Brain microvascular endothelial cell (primary cell): ENCODE measurements at places on chromosomes 16 and 17.

DNA sequence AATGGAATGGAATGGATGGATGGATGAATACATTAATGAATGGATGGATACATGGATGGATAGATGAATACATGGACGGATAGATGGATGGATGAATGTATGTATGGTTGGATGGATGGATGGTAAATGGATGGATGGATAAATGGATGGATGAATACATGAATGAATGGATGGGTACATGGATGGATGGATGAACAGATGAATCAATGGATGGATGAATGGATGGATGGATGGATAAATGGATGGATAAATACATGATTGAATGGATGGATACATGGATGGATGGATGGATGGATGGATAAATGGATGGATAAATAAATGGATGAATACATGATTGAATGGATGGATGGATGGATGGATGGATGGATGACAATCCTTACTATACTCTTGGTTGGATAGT, 26.0 kb downstream of the TMC5 start:
- DNase-seq = no peak

DNA sequence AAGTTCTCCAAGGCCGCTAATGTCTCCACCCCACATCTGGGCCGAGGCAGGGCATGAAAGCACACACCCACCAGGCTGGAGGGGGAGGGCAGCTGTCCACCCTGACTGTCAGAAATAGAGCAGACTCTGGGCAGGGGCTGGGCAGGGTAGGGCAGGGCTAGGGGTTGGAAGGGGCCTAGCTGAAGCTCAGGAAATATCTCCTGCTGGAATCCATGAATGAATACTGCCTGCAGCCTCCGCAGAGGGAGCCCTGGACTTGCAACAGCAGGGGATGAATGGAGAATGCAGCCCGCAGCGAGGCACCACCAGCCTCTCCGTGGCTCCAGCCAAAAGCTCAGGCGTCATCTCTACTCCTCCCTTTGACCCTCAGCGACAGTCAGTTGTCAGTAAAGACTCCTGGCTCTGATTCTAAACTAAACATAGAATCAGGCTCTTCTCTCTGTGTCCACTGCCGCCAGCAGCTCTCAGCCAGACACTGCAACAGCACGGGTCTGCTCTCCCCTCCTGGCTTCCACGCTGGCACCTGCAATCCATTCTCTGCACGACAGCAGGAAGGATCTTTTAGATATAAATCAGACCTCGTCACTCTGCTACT, 23.9 kb upstream of the NGFR start:
- no peak for DNase-seq

DNA sequence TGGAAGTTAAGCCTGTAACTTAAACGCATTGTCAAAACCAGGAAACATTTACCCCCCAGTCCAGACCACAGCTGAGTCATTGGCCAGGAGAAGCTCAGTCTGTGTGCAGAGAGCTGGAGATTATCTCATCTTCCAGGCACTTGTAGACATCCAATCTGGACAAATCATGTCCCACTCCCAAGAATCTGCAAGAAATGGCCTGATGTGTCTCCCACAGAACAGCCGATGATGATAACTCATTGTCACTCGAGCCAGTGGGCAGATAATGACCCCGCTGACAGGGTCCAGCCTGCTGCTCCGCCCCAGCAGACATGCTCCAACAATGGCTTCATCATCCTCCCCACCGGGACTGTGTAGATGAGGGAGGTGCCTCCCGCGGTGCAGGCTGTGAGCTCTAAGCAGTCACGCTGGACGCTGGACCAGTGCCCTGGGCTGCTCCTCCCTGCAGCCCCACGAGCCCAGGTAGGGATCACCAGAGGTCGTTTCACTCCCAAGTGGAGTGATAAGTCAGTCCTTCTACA, 322.5 kb downstream of the C16orf95 start:
- DNase-seq = peak; percentile 93

DNA sequence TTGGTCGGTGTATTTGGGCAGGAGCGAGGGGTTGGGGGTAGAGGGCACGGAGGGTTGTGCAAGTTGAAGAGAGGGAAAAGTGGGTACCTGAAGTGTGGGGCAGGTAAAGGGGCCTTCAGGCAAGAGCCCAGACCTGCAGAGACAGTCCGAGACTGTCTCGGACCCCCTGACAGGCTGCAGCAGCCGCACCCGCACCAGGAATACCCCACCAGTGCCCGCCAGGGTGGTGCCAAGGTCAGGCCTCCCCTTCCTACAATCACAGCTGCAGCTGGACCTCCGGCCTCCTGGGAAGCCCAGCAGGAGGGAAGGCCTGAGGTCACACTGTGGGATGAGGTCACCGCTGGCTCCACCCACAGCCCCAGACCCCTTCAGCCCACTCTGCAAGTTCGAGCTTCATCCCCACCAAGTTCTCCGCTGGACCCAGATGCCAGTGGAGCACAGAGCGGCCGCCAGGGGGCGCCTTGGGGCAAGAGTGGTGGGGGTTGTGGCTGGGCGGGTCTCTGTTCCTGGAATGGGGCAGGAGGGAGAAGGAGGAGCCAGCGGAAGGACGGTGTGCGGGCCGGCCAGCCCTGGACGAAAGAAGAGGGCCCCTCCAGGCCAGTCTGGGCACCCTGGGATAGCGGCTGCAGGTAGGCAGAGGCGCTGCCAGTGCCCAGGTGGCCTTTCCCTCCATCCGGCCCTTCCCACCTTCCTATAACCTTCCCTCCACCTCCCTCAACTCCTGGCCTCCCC, at the start of gene HSD3B7:
TSS of gene HSD3B7 (plus strand) at position 539 of the 732 bp plus-strand sequence. CDS start 452 bp downstream, outside the sequence.
- DNase-seq = peak; percentile 61

DNA sequence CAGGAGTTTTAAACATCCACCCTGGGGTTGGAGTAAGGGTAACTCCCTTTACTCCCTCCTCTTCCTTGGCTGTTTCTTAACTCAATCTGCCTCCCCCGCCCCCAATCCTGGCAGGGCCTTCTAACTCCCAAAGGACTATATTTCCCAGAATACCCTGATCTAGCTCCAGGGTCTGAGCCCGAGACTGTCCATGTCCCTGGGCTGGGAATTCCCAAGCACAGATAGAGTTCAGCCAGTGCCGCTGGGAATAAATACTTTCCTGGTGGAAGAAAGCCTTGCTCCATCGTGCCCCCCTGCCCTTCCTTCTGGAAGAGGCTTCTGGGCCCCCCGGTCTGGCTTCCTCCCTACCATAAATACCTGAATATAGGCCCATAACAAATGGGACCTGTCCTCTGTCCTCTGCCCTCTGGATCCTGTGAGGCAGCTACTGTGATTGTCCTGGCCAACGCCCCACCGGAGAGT, 10.2 kb downstream of the BAHCC1 start:
- DNase-seq = no peak

- peak; percentile 68 for DNase-seq
Measured at GRCh38 chr17:50186661-50187393, 14.6 kb downstream of the COL1A1 start.

- no peak for DNase-seq
Measured at GRCh38 chr16:89658221-89658879, 714 bp downstream of the SPATA33 start.

DNA sequence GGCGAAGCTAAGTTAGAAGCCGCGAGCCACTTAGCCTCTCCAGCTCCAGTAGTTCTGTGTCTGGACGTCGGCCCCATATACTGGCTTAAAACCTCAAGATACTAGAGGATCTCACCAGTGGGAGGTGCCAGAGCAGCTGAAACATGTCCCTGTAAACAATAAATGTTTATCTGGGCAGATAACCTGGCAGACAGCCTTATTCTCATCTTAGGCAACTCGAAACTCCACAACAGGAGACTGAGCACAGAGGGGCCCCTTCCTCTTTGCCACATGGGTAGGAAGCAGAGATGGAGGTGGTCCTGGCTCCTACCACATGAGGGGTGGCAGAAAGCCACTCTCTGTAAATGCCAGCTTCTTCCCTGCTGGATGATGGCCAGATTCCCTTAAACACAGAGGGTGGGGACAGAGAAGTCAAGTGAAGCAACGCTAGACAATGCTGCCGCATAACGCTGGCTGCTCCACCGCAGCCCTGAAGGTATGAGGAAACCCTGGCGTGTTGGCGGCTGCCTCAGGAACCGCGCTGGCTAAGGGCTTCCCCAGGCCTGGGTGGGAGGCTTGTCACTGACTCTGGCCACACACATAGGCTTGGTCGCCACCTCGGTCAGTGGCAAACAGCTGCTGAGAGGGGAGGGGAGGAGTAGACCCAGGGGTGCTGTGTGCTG, 67.9 kb downstream of the HIC1 start:
- DNase-seq = peak; percentile 73

GRCh38 chr16:64358291-64358690, 763.6 kb downstream of the CDH11 start:
- no peak for DNase-seq

DNA sequence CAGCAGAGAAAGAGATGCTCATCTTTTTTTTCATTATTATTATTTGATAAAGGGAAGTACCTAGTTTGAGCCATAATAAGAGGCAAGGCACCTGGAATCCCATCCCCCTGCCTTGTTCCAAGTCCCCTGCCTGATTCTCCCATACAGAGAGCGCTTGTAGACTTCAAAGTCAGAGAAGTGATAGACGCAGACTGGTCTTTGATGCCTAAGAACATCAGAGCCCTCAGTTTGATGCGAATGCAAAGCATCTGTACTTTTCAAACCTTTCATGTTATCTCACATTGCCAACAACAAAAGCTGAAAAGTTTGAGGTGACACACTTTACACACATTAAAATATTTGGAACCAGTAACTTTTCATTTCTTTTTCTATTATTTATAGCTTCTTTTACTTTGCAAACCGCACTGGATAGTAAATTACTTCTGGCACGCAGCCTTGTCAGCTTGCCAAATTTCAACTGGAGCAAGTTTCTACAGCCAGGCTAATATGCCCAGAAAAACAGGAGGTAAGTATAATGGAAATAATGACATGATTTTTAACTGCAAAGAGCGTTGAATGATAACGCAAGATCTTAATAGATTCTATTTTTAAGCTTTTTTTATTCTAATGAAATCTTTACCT, 5.9 kb upstream of the UTP6 start:
- no peak for DNase-seq

DNA sequence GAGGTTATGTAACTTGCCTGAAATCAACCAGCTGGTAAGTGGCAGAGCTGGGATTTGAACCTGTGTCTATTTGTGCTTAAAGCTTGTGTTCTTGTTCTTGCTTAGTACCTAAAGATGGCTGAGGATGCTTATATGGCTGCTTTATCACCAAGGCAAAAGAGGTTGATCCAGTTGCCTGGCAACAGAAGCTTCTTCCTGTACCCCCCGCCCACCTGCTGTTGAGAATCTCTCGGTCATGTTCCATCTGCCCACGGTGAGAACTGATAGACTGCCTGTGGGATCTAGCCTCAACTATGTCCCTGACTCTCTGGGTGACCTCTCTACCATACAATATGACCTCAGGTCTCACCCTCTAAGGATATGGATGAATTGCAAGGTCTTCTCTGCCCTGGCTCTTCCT, 60.7 kb downstream of the ABCC6 start:
- no peak for DNase-seq

- no peak for DNase-seq
Measured at GRCh38 chr17:56978441-56979090, 635 bp downstream of the SCPEP1 start.

GRCh38 chr16:14071576-14072271, 605 bp downstream of the MRTFB start:
- no peak for DNase-seq

- peak; percentile 82 for DNase-seq
Measured at GRCh38 chr17:65332375-65332774, 195.2 kb downstream of the RGS9 start.

DNA sequence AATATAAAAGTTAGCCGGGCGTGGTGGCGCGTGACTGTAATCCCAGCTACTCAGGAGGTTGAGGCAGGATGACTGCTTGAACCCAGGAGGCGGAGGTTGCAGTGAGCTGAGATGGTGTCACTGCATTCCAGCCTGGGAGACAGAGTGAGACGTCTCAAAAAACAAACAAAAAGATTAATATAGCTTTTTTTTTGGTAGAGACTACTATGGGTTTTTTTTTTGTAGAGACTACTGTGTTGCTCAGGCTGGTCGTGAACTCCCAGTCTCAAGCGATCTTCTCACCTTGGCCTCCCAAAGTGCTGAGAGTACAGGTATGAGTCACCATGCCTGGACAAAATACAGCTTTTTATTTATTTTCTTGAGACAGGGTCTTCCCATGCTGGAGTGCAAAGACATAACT, 20.2 kb downstream of the ZNRF1 start:
- DNase-seq = peak; percentile 89

DNA sequence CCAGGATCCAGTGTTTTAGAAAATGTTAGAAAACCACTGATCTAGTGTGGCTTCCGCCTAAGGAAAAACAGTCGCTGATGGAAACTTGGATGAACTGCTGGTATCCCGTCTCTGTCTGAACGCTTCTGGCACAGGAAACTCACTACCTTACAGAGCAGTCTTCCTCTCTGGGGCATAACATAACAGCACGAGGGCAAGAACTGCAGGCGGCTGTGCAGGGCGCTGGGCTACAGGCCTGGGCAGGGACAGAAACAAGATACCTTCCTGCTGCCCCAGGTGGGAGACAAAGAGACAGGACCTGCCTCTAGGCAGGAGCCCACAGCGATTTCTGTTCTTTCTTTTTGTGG, 10.5 kb downstream of the MXRA7 start:
- DNase-seq = no peak

- no peak for DNase-seq
Measured at GRCh38 chr17:75843577-75844529, at the start of gene UNC13D. TSS of gene UNC13D (minus strand) at chr17:75844404. CDS start at chr17:75844337, 67 bp downstream.

DNA sequence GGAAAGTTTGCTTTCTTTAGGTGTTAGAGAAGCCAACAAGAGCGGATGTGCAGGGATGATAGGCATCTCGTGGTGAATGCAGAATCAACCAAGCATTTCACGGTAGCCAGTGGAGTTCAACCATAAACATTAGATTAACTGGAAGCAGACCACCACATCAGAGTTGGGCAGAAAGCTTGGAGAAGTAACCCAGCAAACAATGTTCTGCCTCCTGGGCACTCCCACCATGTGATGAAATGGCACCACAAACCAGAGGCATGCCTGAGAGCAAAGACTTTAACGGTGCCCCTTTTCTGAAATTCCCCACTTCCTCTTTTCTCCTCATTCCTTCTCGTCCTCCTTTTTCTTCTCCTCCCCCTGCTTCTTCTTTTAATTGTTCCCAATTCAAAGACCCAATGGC, 193.5 kb upstream of the ANKFN1 start:
- no peak for DNase-seq

DNA sequence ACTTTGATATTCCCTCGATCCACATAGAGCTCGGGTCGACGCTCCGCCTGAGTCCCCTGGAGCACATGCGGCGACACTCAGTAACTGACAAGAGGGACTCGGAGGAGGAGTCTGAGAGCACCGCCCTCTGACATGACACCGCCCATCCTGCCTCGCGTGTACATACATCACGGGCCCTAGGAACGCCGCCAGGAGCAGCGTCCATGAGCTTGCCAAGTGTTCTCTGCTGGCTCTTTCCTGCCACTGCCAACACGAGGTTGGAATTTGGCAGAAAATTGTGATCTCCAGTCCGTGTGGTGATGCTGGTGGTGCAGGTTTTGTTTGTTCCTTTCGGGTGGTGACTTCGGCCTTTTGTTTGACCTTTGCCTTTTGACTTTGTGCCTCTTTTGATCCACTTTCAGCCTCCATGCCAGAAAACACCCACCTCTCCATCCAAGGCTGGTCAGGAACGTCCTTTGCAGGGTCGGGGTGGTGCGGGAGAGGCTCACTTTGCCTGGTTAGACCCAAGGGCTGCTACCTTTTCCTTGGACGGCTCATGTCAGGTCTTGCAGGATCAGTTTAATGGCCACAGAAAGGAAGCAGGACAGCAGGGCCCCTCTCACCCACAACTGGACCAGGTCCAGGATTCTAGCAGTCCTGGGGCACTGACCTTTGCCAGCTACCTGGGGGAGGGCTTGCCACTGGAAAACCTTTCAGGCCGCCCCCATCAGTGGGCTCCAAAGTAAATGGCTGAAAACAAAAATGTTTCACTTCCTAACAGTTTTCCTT, 27.6 kb downstream of the ELAC2 start:
- DNase-seq = no peak
